NCI-H1092 (cell line): ENCODE measurements at places on chromosomes 6 and 20.

GRCh38 chr6:170082067-170082466 is 208.8 kb downstream of the DLL1 start:
- no peak for DNase-seq

- DNase-seq: no peak
Measured at GRCh38 chr6:127550403-127550802, 26.6 kb upstream of the C6orf58 start.

DNA sequence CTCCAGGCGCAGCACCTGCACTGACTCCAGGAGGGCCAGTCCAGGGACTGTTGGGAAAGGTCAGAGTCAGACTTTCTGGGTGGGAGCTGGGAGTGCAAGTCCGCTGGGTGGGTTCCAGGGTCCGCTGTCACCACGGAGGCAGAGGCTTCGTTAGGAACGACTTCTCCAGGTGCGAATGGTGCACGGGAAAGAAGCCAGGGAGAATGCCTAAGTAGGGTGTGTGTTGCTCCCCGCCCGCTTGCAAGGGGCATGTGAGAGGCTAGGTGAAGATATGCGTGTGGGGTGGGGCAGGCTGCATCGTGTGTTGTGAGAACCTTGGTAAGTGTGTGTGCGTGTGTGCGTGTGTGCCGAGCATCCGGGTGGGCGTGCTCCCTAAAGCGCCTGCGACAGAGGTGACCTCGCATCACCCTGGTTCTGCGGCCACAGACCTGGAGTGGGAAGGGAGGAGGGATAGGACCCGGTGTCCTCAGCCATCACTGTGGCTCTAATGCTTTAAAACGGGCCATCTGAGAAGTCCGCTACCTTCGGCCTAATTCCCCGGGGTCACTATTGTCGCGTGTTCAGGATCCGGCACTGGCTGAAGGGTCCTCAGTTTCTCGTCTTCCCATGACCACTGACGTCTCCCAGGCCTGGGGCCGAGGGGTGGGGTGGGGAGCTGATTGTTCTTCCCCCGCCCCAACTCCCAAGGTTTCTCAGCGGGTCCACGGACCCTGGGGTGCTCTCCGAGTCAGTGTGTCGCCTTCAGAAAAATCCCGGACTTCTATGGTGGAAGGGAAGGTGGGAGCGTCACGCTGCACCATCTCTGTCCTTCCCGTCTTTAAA is 6.1 kb downstream of the SLC32A1 start:
- DNase-seq: no peak

- DNase-seq: no peak
Measured at GRCh38 chr20:58711266-58712051, 18.9 kb downstream of the NPEPL1 start.

- DNase-seq: no peak
Measured at GRCh38 chr20:3763671-3764601, 3.6 kb downstream of the ADISSP start.

DNA sequence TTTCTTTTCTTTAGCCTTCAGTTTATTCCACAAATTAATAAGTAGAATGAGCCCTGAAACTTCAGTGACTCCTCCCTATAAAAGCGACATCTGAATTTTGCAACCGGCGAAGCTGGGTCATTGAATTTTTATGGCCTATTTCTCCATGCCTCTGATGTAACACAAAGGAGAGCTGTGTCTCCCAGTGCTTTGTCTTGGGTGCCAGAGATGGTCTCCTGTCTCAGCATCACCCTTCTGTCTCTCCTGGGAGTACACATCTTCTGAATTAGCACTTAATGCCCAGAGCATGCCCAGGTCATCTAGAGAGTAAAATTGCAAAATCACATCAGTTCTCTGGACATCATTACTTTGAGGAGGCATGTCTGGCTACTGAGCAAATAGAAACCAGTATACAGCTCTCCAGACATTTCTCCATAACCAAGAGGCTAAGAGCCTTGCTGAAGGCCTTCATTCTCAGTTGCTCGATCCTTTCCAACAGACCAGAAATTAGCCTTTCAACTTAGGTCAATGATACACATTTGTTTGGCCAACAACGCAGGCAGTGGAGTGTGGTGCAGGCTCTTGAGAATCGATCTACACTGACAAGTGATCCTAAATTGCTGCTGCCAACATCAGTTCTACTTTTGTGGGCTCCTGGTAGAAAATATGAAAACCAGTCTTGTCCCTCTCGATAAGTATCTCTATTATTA is 176.0 kb upstream of the FOXQ1 start:
- DNase-seq: no peak

DNA sequence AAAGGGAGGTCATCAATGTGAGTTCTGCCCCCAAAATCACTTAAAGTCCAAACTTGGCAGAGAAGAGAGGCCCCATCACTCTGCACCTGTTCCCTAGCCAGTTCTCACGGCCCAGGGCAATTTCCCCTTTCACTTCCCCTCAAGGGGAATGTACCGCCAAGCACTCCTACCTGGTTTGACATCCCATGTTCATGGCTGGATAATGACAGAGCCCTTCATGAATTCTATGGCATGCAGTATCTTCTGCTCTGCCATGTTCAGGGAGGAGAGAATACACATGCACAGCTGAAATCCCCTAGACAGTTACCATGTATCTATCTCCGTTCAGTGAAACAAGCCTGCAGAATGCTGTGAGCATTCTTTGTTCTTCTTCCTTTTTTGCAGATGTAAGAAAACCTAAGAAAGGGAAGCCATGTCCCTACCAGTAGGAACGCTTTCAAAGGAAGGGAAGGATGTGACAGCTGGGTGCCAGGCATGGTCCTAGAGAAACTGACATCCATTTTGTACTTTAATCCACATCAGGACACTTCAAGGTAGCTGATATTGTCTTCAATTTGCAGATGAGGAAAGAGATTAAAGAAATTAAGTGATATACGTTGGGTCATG is 79.8 kb upstream of the ARID1B start:
- no peak for DNase-seq

DNA sequence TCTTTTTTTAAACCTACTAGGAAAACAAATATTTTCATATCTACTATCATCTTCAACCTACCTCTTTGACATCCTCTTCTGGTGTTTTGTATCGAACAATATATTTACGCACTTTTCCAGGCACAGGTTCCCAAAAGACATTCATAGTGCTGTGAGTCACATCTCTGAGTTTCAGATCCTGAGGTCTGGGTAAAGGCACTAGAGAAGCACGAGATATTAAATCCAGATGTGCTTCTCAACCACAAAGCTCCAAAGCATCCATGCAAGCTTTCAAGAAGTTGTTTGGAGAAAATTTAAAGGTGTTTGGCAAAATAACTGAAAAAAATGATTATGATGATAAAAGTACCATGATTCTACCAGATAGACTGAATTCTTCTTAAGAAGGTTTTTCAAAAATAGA is 62.7 kb downstream of the COL12A1 start:
- no peak for DNase-seq

DNA sequence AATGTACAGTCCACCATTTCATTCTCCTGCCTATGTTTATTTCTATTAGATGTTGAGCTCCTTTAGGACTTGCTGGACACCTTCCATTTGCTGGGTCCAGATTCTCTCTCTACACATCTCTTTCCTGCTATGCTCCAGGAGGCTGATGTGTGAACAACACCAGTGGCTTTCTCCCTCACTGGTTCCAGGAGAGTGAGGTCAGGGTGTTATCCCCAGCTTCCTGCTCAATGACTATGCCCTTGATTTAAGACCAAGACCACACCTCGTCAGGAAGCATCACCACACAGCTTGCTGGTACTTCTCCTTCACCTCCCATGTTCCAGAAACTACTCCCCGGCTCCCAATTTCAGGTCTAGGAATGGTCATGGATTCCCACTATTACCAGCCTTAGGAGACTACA is 31.3 kb upstream of the E2F3 start:
- DNase-seq: no peak

DNA sequence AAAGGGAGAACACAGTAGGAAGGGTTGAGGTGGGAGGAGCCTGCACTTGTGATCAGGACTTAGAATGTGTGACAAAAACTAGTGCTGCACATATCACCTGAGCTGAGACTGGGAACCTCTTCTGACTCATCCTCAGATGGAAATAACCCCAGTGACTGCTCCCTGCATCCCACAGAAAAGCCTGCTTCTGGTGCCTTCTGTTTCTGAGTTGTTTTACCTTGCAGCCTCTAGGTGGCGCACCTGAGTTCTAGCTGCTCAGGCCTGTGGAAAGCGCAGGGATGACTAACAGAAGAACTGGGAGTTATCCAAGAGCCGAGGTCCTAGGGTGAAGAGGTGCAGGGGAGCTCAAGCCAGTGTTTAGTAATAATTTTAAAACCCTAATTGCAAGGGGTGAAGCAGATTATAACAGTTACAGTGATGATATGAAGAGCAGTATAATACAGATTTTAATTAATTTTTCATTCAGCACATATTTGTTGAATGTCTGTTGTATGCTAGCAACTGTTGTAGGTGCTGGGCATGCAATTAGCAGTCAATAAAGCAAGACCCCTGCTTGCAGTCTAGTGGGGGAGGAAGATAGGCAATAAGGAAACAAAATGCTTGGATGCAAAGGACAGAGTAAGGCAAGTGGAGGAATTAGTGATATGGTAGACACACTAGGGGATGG is 302.5 kb downstream of the DHX35 start:
- DNase-seq: peak; percentile 28

DNA sequence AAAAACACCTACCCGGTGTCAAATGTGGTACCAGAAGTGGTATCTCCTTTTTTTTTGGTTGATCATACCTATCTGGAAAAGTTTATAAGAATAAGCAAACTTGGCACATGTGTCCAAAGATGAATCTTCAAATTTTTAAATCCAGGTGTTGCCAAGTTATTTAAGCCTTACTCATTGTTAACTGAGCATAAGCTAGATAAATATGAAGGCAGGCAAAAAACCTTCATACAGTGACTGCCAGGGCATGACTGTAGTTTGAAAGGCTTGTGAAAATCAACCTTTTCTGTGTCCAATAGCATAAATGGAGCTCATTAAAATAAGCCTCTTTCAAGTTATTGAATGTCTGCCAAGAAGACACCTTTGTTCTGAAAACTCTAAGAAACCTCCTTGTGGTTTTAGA is 699.2 kb downstream of the DOK5 start:
- no peak for DNase-seq

GRCh38 chr20:57250607-57251343 is 15.7 kb downstream of the BMP7 start:
- DNase-seq: no peak

DNA sequence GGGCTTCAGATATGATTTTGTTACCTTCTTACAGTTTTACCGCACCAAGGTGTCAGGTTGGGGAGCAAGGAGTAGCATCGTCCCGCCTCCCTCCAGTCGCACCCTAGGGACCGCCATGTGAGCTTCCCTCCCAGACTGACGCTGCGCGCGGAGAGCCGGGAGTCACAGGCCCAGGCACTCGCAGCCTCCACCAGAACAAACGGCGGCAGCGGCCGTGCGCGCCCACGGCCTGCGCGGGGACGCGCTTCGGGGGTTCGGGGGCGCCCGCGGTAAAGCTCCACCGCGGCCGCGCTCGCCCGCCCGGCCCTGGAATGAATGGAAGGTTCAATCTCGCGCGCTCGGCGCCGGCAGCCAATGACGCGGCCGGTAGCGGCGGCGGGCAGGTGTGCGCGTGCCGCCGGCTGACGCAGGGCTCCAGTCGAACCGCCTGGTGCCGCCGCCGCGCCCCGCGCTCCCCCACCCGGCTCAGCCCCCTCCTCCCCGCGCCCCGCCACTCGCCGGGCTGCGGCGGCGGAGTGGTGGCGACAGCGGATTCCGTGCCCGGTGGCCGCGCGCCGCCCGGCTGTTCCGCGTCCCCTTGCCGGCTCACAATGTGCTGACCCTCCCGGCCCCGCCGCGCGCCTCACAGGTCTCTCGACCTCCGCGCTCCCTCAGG is 16.5 kb upstream of the LIN28B start:
- no peak for DNase-seq

DNA sequence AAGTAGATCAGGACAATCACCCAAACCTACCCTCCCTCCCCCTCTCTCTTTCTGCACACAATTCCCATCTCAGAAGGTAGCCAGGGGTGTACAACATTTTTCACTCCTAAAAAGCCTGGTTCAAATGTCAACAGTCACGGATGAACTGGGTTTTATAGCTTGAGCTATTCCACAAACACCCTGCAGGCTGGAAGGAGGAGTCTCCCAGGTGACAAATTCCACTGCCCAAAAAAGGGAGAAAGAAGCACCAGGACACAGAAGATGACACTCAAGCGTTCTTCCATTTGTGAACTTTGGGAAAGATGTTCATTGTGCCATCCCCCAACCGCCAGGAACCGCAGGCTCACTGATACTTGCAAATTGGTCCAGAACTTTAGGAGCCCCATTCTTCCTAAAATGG is 111.5 kb upstream of the NFATC2 start:
- DNase-seq: no peak

DNA sequence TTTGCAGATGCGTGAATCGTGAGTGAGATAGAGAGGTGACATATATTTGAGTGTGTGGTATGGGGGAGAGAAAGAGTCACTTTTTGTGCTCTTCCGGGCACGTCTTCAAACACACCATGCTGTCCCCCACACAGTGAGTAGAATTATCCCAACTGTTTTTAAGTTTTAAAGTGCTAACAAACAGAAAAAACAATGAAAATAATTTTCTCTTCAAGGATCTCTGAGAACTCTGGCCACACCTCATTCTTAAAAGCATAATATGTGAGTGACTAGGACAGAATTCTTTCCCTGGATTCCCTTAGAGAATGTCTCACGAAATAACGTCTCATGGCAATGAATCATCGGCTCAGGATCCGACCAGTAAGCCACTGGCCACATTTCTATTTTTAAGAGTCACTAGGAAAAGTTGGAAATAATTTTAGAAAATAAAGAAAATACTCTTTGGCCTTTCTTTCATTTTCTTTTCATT is 235.7 kb upstream of the ZNF217 start:
- DNase-seq: no peak

- DNase-seq: no peak
Measured at GRCh38 chr20:61204206-61204605, 47.9 kb upstream of the CDH4 start.

GRCh38 chr6:79215213-79215824 is 19.2 kb downstream of the HMGN3 start:
- no peak for DNase-seq

- no peak for DNase-seq
Measured at GRCh38 chr20:15056246-15056645, 718.8 kb upstream of the FLRT3 start.

- DNase-seq: no peak
Measured at GRCh38 chr20:46963196-46963529, 68.5 kb downstream of the EYA2 start.

GRCh38 chr6:88008411-88008810 is 39.2 kb upstream of the SPACA1 start:
- no peak for DNase-seq

- DNase-seq: no peak
Measured at GRCh38 chr6:150134280-150134920, 8.4 kb upstream of the PPP1R14C start.

GRCh38 chr6:36025932-36026327 is 1.5 kb upstream of the SLC26A8 start:
- DNase-seq: no peak

GRCh38 chr6:68122032-68122431 is 513.0 kb upstream of the ADGRB3 start:
- no peak for DNase-seq

DNA sequence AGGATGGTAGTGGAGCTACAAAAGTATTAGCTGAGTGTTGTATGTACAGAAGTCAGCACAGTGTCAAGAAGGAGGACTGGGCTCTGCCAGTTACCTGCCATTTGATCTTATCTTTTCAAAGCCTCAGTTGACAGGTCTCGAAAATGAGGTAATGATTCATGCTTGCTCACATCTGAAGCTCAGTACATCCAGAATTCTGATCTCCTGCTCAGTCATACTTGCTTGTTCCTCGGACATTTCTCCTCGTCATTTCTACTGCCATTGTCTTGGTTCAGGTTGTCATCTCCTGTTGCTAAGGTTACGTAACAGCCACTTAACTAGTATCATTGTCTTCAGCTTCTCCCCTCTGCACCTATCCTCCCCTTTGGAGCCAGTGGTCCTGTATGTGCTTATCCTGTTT is 89.5 kb downstream of the SLX4IP start:
- no peak for DNase-seq
